A673 (cell line): ENCODE measurements at places on chromosomes 7 and 10.

DNA sequence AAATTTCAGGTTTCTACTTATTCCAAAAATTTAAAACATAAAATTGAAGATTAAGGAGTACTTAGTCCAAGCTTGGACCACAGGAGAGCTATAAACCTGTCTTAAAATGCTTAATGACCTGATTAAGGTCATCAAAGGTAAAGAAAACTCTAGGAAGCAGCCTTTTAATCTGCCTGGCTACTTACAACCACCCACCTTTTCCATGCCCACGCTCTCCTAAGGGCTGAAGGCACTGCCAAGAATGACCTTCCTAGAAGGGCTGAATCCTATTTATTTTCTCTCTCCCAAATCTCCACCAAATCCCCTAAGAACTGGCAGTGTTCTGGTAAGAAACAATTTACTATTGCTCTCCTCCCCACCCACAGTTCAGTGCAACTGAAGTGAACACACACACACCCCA, 6.8 kb downstream of the MPP7 start:
- no peak for DNase-seq

- DNase-seq, result no peak
These were observed 36.2 kb downstream of the VIPR2 start for GRCh38 chr7:159108491-159108890.

GRCh38 chr10:42979181-42979580, 97.7 kb upstream of the RET start:
- no peak for DNase-seq

- DNase-seq, result no peak
These were observed 53.4 kb downstream of the EGFR start for GRCh38 chr7:55072251-55072650.

GRCh38 chr7:94591176-94591575, 64.8 kb downstream of the SGCE start:
- DNase-seq, result no peak

DNA sequence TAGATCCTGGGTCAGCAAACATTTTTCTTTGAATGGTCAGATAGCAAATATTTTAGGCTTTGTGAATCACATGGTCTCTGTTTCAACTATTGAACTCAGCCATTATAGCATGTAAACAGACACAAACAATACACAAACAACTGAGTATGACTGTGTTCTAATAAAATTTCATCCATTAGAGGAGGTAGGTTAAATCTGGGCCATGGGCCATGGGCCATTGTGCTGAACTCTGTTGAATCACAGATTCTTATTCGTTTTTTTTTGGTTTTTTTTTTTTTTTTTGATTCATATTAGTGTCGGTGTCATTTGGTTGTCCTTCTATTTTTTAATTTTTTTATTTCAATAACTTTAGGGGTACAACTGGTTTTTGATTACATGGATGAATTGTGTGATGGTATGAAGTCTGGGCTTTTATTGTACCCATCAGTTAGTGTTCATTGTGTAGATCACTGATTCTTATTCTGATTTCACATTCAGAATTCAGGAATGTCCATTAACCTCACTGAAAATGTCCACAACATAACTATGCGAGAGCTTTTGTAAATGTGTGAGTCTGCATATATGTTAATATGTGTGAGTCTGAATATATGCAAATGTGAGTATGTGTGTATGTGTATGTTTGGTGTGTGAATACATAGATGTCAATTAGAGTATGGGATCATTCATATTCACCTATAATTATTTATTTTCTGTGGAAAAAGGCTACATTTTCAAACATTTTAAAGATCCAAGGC, 443.7 kb upstream of the GRM3 start:
- DNase-seq, result no peak

- no peak for DNase-seq
These were observed 92.8 kb downstream of the SDK1 start for GRCh38 chr7:3393862-3394261.

DNA sequence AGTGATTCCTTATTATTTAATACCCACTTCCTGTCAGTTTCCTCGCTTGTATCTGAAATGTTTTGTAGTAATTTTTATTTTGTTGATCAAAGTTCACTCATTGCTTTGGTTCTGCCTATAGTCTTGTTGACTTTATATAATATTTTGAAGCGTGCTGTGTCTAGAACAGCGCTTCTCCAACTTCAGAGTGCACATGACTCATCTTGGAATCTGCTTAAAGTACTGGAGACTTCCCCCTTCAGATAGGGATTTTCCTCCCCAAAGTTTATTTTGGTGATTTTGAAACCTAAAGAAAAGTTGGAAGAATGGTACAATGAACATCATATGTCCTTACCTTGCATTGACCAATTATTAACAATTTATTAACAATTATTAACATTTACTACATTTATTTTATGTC, 5.8 kb downstream of the COMTD1 start:
- DNase-seq, result no peak

- DNase-seq, result peak; percentile 86
These were observed 133.0 kb upstream of the NEBL start for GRCh38 chr10:21030091-21030490.

GRCh38 chr10:96840841-96841518, 8.9 kb downstream of the LCOR start:
- no peak for DNase-seq

GRCh38 chr10:72834183-72834825, 59.2 kb upstream of the OIT3 start:
- peak; percentile 76 for DNase-seq

DNA sequence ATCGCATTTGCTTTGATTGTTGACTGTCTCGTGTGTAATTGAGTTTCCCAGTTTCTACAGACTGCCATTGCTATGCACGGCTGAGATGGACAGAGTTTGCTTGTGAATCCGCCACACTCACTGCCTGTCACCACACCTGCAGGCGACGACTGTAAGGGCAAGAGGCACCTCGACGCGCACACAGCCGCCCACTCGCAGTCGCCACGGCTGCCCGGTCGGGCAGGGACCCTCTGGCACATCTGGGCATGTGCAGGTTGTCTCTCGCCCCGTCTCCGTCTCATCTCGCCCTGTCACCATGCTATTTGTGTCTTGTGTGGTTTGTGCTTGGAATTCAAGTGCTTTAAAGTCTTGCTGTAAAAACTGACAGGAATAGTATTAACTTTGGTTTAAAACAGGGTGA, 17.5 kb downstream of the SUN1 start:
- no peak for DNase-seq

GRCh38 chr7:94700926-94701554, 45.1 kb upstream of the SGCE start:
- DNase-seq, result no peak

GRCh38 chr7:25968205-25968993, 183.6 kb upstream of the NFE2L3 start:
- DNase-seq, result no peak

- DNase-seq, result no peak
These were observed 70.4 kb upstream of the AOAH start for GRCh38 chr7:36794689-36795088.

DNA sequence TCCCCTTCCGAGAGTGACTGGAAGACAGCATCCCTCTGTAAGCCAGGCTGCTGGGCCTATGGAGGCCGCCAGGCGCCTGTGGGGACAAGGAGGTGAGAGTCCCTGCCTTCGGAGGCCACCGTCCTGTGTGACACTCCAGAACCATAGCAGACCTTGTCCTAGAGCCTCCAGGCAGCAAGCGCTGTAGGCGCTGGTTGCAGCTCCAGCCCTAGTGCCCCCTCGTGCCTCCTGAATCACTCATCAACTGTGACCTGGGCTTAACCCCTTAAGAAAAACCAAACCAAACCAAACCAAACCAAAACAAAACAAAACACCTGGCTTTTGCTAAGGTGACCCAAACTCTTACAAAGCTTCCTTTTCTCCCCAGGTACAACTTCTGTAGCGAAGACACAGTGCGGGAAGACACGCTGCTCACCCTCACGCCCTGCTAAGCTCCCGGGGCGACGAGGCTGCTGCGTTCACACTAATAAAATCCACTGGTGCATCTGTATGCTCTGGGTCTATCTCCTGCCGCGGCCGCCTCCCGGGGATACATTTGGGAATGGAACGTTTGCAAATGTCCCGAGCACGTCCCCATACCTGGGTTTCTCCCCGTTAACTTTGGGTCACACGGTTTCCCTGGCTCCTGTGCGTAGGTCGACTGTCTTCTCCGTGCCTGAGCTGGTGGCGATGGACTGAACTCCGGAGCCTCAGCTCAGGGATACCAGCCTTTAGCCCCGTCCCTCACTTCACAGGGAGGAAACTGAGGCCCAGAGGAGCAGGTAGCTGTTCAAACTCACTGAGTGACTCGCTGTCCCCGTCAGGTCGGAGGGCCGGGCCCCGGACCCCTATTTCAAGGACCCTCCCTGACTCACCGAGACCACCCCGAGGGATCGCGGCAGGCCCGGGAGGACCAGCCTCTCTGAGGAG, 11.8 kb upstream of the PNLIPRP2 start:
- DNase-seq, result no peak

- no peak for DNase-seq
These were observed 80.2 kb downstream of the KMT2C start for GRCh38 chr7:152355474-152356057.

DNA sequence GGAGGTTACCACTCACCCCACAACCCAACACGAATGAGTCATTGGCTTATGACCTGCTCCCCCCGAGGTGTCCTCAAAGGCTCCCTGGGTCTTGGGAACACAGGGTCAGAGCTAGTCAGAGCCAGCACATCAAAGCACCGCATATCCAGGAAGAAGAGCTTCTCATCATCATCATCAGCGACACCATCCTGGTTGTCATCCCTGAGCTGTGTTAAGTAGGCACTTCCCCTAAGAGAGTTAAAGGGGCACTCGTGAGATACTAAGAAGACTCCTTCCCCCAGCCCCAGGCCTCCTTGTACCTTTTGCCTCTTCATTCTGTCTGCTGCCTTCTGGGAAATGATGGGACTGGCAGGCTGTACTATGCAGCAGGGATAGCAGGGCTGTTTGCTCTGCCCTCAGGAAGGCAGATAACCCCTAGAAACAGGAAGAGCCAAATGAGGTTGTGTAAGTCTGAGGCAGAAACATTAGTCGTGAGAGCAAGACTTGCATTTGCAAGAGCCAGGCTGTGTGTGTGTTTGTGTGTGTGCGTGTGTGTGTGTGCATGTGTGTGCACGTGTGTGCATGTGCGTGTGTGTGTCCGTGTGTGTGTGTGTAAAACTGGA, 11.1 kb upstream of the CPA1 start:
- no peak for DNase-seq

DNA sequence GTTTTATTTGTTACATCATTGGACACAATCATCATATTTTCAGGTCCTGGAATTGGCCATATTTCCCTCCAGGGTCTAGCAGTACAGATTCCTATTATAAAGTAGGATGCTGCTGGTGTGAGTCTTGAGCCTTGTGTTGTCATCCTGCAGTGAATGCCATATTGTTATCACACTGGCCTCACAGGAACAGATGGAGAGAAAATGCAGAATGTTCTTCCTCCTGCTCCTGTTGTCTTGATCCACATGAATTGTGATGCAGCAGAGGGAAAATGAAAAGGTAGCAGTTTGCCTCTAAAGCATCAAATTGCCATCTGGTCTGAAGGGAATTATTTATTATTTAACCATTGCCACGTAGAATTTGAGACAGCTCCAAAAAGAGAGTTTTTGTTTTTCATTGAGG, 248.6 kb downstream of the GPAM start:
- no peak for DNase-seq

DNA sequence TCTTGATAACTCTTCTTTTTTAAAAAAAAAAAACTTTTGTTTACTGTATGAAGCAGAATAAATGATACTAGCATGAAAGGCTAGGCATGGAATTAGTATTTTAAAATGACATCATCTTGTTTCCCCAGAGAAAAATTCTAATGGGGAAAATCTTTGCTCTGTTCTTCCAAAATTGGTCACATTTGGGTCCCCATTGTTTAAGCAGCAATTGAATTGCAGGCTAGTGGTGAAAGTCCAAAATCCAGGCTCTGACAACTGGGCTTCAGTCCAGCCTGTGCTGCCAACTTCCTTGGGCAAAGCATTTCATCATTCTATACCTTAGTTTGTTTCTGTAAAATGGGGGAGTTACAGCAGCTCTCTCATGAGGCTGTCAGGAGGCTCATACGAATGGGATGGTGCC, 726.4 kb downstream of the KCNMA1 start:
- no peak for DNase-seq

DNA sequence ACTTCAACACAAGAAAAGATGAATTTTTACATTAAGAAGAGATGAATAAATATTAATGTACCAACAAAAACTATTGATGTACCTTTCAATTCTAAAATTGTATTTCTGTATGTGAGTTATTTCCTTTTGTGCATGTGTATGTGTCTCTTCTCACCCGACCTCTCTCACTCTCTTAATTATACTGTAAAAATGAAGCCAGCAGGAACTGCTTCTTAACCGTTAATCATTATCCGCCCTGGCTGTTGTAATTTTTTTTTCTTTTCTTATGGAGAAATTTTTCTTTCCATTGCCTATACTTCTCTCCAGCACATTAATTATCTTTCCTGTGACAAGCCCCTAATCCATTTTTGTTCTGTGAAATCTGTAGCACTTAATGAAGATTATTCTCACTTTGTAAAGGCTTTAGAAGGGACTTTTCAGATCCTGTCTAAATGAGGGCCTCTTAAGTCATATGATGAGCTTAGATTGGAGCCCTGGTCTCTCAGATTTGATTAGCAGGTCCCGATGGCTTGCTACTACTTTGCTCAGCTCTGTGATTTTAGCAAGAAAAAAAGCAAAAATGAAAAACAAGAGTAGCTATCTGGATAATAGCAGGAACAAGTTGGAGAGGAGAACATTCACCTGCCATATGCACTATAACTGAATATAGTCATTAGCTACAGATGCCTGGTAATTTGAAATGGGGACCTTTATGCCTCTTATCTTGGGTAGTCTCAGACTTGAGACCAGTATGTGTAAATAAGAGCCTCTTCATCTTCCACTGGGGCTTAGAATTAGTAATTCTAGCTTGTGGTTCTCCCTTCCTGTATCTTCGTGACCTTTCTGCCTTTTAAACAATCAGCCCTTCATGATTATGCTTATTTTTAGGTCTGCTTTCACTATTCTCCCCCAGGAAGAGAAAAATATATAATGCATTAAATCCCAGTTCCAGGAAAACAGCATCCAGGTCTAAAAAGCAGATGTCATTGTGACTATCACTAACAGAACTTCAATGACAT, 80.0 kb upstream of the COL1A2 start:
- DNase-seq, result peak; percentile 45

DNA sequence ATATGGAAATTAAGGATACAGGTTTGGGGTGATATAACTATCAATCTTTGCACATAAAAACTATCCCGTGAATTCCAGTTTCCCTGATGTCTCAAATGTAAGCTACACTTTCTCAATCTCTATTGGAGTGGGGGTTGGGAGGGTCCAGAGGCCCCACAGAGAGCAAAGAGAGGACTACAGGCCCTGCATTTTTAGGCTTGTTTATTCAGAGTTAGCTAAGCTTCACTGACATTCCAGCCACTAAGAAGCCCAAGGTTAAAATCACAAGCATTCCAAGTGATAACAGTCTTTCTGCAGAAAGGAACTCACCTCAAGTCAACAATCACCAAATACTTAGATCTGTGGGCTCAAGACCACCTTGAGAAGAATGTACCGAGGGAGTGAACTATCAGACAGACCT, 31.6 kb upstream of the LAMB1 start:
- no peak for DNase-seq

DNA sequence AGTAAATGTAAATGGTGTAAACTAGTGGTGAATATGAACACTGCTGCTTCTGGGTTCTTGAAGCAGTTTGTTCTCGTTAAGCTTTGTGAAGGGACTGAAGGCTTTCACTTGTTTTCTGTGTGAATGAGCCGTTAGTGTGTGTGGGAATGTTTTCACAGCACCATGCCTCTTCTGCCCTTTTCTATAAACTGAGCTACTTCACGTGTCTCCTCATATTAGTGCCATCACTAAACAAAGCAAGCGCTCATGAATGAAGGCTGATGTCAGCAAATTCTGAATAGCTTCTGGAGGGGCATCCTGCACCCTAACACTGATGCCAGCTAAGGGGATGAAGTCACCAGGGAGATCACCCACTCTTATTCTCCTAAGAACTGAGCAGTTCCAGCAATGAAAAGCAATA, 205.6 kb upstream of the ETV1 start:
- DNase-seq, result no peak
